DMS 273 treated with DMSO at 0.1 percent for 48 hours (cell line): ENCODE measurements at places on chromosomes 5 and 9.

GRCh38 chr5:97297063-97297703 is 114.1 kb upstream of the RIOK2 start:
- peak; percentile 42 for DNase-seq

GRCh38 chr5:176485176-176485575 is 37.0 kb downstream of the FAF2 start:
- no peak for DNase-seq

- DNase-seq: no peak
Observed at GRCh38 chr5:149028161-149028560, 34.7 kb downstream of the SH3TC2 start.

- no peak for DNase-seq
Observed at GRCh38 chr9:16221822-16222547, 648.5 kb downstream of the BNC2 start.

DNA sequence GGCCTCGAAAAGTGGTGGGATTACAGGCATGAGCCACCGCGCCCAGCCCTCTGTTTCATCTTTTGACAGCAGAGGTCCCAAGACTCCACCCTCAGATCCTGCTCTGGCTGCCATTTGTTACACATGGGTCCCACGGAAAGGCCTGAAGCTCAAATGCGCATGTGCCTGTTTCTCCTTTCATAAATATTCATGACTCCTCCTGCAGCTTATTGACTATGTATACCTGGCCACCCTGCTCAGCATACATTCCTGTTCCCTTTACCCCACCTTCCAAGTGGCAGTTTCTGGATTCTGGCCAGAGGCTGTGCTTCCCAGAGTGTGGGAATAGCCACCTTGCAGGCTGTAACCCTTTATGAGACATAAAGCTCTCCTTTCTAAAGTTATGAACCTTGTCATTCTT is 46.5 kb downstream of the AUH start:
- no peak for DNase-seq
